ENCODE measurements at places on chromosomes 3 and 15.
A peak's percentile ranks its signal among the peaks of the same experiment; 100 is the strongest.

DNA sequence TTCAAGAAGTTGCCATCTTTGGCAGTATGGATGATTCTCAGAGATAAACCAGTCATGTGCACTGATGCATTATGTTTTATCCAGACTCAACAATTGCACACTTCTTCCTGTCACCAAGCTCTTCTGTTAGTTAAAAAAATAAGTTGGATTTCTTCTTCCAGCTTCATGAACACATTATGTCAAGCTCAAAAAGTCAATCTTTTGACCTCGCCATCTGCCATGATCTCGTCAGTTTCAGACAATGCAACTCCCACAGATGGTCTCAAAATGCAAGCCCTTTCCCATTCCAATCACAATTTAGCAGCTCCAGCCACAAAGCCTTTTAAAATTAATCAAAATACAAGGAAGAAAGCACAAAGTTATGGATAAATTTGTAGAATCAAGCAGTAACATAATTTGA is 42.8 kb downstream of the TFDP2 start:
- DNase-seq, result no peak

GRCh38 chr3:71652781-71653413 is 69.4 kb upstream of the FOXP1 start:
- DNase-seq, result peak; percentile 30

DNA sequence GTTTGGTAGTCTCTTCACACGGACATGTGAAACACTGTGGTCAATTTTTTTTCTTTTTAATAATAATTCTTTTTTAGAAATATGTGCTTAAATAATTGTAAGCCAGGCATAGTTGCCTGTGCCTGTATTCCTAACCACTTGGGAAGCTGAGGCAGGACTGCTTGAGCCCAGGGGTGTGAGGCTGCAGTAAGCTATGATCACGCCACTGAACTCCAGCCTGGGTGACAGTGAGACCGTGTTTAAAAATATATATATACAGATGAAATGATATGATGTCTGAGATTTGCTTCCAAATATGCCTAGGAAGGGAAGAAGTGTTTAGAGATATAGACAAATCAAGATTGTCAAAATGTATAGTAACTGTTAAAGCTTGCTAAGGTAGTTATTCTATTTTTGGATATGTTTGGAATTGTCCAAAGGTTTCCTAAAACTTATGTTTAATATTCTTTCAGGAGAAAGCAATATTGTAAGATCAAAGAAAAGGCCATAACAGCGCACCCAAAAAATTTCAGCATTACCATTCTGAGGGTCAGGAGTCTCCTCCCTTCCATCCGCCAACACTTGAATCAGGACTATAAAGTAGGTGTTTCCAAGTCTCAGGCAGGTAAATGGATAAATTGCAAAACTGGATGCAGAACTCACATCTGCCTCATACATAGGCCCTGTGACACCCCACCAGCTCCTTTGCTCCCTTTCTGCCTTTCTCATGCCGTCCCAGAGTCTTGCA is 532 bp upstream of the SELENOT start:
- DNase-seq, result no peak

- peak; percentile 46 for DNase-seq
These were observed 257.5 kb downstream of the LRTM1 start for GRCh38 chr3:54670201-54671000.

GRCh38 chr15:79883579-79884203 is 13.1 kb downstream of the MTHFS start:
- no peak for DNase-seq

DNA sequence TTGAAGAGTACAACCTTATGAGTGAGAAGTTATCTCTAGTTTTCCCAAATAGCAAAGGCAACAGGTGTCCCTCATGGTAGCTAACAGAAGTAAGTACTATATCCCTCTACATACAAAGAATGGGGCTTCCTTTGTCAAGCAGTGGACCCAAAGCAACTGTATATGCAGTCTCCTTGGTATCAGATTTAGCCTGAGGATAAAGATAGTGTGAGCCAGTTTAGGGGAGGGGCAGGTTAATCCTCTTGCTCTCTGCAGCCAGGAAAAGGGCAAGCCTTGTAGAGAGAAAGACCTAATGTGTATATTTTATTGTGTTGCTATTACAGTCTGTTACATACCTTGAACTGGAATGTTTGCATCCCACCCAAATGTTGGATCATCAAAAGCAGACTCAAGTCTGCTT is 117.9 kb upstream of the COL8A1 start:
- no peak for DNase-seq

- DNase-seq, result no peak
These were observed 438 bp downstream of the SHOX2 start for GRCh38 chr3:158105710-158106253.

GRCh38 chr15:75565062-75565970 is 13.8 kb downstream of the PTPN9 start:
- DNase-seq, result no peak

GRCh38 chr3:128081226-128081625 is 29.0 kb downstream of the SEC61A1 start:
- DNase-seq, result no peak

DNA sequence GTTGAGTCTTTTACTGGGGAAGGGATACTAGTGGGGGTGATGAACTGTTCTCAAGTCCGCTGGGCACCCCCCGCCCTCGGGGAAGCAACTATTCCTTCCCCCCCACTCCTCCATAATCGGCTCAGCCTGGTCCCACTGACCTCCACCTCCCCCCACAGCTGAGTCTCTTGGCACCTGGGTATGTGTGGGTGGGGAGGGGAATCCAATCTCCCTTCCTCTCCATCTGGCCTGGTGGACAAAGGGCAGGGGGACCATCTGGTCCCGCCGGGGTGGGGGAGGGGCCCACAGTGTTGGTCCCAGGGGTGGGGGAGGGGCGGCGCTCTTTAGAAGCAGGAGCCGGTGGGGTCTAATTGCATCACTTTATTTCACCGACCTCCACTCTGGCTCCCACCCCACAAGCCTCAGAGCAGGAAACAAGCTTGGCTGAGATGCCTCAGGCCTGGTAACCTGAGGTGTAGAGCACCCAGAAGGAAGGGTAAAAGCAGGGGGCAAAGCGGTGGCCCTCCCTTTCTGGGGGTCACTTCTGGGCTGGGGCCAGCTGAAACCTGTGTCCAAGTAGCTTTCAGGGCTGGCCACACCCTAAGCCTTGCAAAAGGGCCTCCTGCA is 1.0 kb upstream of the PCBP4 start:
- DNase-seq, result no peak

GRCh38 chr15:93829115-93829870 is 402.1 kb upstream of the MCTP2 start:
- no peak for DNase-seq

GRCh38 chr3:153595186-153595815 is 433.3 kb downstream of the RAP2B start:
- no peak for DNase-seq

DNA sequence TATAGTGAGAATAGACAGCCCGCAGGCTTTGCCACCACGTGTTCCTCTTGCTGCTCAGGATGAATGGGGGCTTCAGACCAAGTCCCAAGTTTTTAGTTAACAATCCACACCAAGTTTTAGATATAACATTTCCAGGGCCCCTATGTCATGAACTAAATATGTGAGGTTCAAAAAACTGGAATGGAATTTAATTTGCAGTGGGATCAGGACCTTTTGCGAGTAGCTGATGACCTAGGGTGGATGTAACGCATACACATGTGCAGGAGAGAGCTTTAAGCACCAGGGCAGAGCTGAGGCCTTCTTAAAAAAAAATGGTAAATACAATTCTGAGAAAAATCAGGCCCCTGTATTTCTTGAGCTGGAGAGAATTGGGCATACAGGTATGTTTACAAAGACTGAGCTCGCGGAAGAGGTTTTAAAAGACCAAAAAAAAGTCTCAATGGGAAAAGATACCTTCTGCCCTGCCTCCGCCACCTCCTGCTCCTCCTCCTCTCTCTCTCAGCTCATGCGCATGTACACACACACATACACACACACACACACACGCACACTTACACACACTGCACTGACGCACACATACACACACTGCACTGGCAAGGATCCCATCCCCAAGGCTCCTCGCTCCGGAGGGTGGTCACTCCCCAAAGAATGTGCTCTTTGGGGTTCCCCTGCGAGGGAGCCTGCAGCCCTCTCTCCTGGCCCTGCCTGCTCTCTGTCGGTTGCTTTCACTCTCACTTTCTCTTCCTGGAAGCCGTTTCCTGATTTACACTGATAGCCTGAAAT is 48.2 kb upstream of the IGF1R start:
- no peak for DNase-seq

- DNase-seq, result no peak
These were observed 135.2 kb upstream of the BCL6 start for GRCh38 chr3:187880441-187880840.

- no peak for DNase-seq
These were observed 12.8 kb downstream of the DCUN1D1 start for GRCh38 chr3:182967218-182968204.

DNA sequence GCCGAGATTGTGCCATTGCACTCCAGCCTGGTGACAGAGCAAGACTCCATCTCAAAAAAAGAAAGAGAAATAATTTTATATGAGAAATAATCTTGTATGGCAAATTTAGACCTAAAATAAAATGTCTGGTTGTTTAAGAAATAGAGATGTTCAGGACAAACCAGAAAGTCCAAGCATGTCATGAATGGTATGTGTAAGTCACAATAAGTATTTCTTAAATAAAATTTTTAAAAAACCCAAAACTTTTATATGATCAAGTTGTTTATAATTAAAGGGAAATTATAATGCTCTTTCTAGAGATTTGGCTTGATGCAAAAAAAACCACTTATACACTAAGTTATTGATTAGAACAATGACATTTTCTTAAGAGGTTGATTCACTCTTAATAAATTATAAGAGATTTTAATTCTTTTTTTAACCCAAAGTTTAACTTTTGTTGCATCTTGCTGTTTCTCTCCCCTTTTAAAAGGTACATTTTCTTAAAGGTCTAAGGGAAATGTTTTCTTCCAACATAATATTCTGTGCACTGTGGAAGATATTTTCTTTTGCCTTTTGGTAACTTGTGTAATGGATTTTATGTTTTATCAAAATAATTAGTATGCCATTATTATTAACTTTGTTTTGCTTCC is 105.7 kb downstream of the RTP4 start:
- no peak for DNase-seq

- DNase-seq, result no peak
These were observed 6.5 kb downstream of the OR5K4 start for GRCh38 chr3:98359993-98360675.

- DNase-seq, result no peak
These were observed 1226.4 kb downstream of the NSUN3 start for GRCh38 chr3:95289295-95289694.

DNA sequence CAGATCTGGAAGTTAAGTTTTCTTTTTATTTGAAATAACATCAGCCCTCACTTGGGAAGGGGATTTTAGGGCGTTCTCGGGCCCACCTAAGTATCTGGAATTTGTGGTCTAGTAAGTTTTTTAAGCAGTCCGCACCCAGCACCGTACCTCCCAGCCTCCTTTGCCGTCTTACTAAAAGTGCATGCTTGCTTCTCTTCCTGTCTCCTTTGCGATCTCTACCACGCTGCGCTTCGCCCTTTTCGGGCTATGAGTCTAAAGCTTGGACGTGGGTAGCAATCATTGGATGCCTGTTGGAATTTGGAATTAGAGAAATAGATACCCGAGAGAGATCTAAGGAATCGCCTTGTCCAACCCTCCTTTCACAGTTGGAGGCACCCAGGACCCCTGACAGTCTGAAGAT is 1.1 kb downstream of the THSD4 start:
- no peak for DNase-seq

DNA sequence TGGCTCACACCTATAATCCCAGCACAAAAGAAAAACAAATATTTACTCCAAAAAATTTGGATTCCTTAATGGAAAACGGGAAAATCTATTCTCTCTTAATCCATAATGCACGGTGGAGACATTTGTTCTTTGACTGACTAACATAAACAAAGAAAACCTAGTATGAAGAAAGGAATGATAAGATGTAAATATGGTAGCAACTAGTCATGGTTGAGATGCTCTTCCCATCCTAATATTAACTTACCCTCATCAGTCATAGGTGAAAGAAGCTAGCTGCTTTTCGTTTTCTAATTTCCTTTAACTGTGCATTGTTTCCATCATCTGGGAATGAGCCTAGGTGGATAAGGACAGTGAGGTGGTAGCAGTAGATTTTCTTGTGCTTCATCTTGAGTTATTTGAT is 22.0 kb downstream of the MAP4 start:
- no peak for DNase-seq

DNA sequence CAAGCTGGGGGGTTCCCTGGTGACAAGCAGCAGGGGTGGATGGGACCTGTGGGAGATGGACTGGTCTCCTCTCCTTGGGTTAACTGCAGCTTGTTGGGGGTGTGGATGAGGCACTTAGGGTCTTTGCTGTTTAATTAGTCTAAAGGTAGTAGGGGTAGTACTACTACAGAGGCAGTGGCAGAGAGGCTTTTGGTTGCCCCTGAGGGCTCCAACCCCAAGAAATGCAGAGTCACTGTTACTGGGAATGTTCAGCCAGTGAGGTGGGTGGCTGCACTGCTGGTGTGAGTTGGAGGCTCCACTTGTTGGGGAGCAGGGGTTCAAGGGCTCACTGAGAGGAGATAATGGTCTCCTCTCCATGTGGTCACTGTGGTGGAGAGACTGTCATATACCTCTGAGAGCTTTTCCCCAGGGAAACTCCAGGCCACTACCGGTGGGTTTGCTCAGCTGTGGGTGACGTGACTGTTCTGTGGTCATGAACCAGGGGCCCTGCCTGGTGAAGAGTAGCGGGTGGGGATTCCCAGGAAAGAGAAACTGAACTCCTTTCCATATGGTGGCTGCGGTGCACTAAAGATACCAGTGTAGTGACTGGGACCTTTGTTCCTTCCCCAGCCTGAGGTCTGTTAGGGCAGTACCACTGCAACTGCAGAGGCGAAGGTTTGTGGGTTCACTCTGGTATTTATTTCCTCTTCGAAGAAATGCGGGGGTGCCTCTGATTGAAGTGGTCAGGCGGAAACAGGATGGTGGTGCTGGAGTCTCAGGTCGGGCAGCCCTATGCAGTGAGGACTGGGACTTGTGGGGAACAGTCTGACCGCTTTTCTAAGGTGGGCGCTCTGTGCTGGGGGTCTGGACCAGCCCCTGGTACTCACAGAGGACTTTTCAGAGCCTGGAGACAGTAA is 68.9 kb upstream of the TNFSF10 start:
- DNase-seq, result no peak

DNA sequence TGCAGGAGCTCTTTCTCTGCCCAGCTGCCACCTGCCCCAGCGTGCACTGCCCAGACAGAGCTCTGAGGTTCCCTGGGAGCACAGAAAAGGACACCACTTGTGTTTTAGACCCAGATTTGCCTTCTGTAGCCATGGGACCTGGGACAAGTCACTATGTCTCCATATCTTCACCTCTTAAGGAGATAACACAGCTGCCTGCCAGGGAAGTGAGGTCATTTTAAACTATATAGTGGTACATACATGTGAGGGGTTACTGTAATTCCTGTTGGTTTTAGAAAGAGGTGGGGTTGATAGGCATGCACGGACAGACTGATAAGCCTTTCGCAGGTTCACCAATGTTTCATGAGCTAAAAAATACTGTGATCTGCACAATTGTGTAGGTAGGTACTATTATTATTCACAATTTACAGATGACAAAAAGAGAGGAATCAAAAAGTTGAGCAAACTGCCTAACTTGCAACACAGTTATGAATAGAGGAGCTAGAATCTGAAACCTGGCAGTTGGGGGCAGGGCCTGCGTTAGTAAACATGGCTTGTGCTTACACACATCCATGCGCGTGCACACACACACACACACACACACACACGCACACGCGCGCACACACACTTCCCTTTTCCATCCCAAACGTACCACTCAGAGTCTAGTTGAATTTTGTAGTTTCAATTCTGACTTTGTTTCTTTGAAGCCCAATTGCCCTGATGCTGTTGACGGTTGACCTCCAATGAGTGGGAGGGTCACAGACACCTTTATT is 193.6 kb downstream of the FAM43A start:
- DNase-seq, result no peak

All from NCI-H2081 treated with DMSO at 0.1 percent for 48 hours (cell line).